Putamen (tissue), 1 donor: ENCODE measurements at places on chromosomes 5 and 9.

GRCh38 chr5:143402017-143402552 lies 1.4 kb downstream of the NR3C1 start:
- DNase-seq = peak; percentile 17

DNA sequence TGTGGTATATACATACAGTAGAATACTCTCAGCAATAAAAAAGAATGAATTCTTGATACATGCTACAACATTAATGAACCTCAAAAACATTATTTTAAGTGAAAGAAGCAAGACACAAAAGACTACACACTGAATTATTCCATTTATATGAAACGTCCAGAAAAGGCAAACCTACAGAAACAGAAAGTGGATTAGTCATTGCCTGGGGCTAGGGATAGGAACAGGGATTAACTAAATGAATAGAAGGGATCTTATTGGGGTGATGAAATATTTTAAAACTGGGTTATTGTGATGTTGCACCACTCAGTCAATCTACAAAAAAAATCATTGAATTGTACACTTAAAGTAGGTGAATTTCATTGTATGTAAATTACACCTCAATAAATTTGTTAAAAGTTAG lies 326.7 kb downstream of the PIK3R1 start:
- DNase-seq = no peak

- DNase-seq = no peak
Observed at GRCh38 chr5:78288246-78288645, 6.3 kb downstream of the AP3B1 start.

GRCh38 chr9:26983340-26983739 lies 22.1 kb downstream of the LRRC19 start:
- no peak for DNase-seq

DNA sequence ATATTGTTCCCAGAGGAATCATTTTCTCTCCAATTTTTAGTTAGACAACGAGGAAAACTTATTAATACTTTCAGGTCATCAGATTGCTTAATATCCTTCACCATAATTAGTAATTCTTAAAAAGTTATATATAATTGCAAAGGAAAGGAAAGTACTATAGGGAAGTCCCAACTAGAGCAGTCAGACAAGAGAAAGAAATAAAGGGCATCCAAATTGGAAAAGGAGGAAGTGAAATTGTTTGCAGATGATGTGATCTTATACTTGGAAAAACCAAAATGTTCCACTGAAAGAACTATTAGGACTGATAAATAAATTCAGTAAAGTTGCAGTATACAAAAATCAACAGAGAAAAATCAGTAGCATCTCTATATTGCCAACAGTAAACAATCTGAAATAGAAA lies 223.5 kb upstream of the MEF2C start:
- DNase-seq = no peak

GRCh38 chr5:150410524-150411244 lies 2.0 kb downstream of the CD74 start:
- peak; percentile 84 for DNase-seq
